Osteoblast (primary cell): ENCODE measurements at places on chromosomes 6 and 20. TPM values are rescaled to one million over a fixed set of nuclear protein-coding genes. Genes with fewer than 3 reads are reported as not detected.

DNA sequence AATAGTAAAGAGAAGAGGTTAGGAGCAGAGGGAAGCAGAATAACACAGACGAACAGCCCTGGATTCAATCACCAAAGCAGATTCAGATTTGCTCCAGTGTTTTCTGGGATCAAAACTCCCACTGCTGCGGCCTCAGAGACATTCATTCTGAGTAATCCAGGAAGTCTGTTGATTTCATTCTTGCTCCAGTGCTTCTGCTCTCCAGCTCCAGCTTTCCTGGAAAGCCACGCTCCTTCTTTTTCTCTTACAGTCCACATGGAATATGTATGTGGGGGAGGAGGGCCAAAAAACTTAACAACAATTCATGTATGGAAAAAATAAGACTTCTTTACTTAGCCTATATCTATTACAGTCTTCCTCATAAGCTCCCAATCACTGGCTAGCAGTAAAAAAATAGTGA, 26.4 kb upstream of the UST start:
- no peaks in the 10 kb centered on the region for H3K27me3 ChIP-seq
- DNase-seq, result peak; percentile 84
- H3K4me3 ChIP-seq, result no peak overlapping the region

DNA sequence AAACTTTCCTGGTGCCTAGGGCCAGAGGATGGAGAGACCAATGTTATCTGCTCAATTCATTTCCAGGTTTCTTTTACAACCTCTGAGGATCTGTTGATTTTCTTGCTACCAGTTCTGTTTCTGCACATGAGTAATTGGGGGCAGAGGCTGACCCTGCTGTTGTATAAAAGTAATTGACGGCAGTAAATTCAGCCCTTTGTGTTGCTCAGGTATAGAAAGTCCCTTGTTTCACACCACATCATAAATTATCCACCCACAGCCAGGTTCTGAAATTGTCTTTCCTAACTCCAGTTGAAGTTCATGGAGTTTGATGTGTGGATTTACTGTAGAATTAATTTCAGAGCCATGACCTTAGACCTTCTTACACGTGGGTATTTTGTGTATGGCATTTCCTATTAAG, 107.4 kb upstream of the GRIK2 start:
- no peaks in the 10 kb centered on the region for H3K27me3 ChIP-seq
- no peak overlapping the region for H3K27ac ChIP-seq
- H3K4me1 ChIP-seq, result no peaks in the 10 kb centered on the region

- H3K27ac ChIP-seq, result no peak overlapping the region
- H3K27me3 ChIP-seq, result no peaks in the 10 kb centered on the region
- H3K4me3 ChIP-seq, result no peak overlapping the region
- H3K4me1 ChIP-seq, result peaks cover 3% of the 10 kb centered on the region
- no peak for DNase-seq
- no peaks in the 10 kb centered on the region for H3K36me3 ChIP-seq
Observed at GRCh38 chr6:130836055-130836640, 8.9 kb downstream of the SMLR1 start.

- no peaks in the 10 kb centered on the region for H3K27me3 ChIP-seq
- peak; percentile 96 for DNase-seq
- no peak overlapping the region for H3K4me3 ChIP-seq
Observed at GRCh38 chr6:33430991-33431879, 11.4 kb downstream of the SYNGAP1 start.

The LY86 gene
- not detected in 2 replicates for total RNA-seq

The OXT gene
- not detected in 2 replicates for total RNA-seq

The HAO1 gene
- total RNA-seq, result not detected in 2 replicates
